Muscle of leg (tissue), 16 donors: ENCODE measurements at places on chromosomes 7 and 10. TPM values are rescaled to one million over a fixed set of nuclear protein-coding genes. Genes with fewer than 3 reads are reported as not detected.

DNA sequence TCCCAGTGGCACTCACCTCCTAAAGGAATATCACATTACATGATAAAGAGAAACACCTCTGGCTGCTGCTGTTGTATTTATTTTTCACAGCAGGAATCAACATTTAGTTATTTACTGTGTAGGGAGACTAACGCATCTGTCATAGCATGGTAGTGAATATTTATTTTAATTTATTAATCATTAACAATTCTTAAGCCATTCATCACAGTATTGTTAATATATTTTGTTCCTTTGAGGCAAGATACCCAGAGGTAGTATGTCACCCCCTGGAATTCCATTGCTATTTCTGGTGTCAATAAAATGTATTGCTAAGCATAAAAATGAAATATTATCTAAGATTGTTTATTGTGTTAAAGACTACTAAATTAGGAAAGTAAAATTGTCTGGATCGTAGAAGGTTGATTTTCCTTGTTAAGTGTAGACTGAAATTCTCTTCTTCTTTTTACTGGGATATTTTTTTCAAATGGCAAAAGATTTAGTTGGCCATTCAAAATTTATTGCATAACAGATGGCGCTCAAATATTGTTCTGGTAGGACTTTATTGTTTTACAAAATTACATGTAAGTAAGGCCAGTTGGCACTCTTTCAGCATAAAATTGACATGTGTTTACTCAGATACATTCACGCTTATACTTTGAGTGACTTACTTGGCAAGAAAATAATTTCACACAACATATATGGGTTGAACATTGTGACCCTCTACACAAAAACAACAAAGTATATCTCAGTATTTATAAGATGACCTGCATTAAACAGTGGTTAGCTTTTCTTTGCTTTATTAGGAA, 1358.7 kb upstream of the SORCS1 start:
- no peaks in the 10 kb centered on the region for H3K4me1 ChIP-seq
- no peak overlapping the region for H3K4me3 ChIP-seq
- H3K27me3 ChIP-seq, result no peaks in the 10 kb centered on the region
- peak; percentile 0 for DNase-seq
- no peak overlapping the region for H3K27ac ChIP-seq

- no peak overlapping the region for H3K27ac ChIP-seq
- no peaks in the 10 kb centered on the region for H3K36me3 ChIP-seq
- no peak for DNase-seq
- no peaks in the 10 kb centered on the region for H3K4me1 ChIP-seq
Observed at GRCh38 chr7:53611043-53611442, 575.6 kb downstream of the POM121L12 start.

GRCh38 chr10:92290076-92290836, 622 bp downstream of the CPEB3 start:
- H3K4me1 ChIP-seq, result peaks cover 6% of the 10 kb centered on the region
- H3K27ac ChIP-seq, result peak overlapping the region; percentile 87
- peaks cover 2% of the 10 kb centered on the region for H3K27me3 ChIP-seq
- H3K4me3 ChIP-seq, result peak overlapping the region; percentile 99

GRCh38 chr7:15709978-15710377, 23.5 kb upstream of the MEOX2 start:
- no peak for DNase-seq
- H3K27me3 ChIP-seq, result no peaks in the 10 kb centered on the region
- no peak overlapping the region for H3K27ac ChIP-seq

GRCh38 chr10:6476989-6477388, 103.1 kb downstream of the PRKCQ start:
- no peaks in the 10 kb centered on the region for H3K27me3 ChIP-seq
- H3K4me3 ChIP-seq, result no peak overlapping the region
- no peak for DNase-seq
- H3K27ac ChIP-seq, result no peak overlapping the region
- H3K4me1 ChIP-seq, result no peaks in the 10 kb centered on the region
- peaks cover 3% of the 10 kb centered on the region for H3K36me3 ChIP-seq

Gene SFTPD
- polyA plus RNA-seq, result 1.3 TPM

Gene SEMA3D
- polyA plus RNA-seq, result 16.2 TPM

Gene NCF1
- polyA plus RNA-seq, result 3.4 TPM

DNA sequence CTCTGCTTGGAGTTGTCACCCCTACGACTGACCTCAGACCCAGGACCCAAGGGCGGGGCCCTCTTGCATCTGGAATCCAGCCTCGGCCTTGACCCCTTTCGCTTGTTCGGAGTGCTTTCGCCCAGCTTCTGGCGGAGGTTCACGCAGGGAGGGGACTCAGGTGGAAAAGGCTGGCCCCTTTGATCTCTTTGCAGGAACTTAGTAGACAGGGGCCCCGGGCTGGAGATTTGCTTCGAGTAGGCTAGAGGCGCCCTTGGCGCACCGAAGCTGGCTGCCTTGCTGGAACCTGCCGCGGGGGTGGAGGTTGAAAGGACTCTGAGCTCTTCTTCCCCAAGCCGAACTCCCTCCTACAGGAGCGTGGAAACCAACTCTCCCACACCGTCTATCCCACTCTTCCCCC, 255.1 kb downstream of the OTUD1 start:
- peak; percentile 7 for DNase-seq
- peaks cover 38% of the 10 kb centered on the region for H3K27me3 ChIP-seq
- peak overlapping the region; percentile 42 for H3K4me3 ChIP-seq
- peaks cover 18% of the 10 kb centered on the region for H3K4me1 ChIP-seq
- H3K27ac ChIP-seq, result no peak overlapping the region
